ENCODE measurements at places on chromosomes 6 and 20.

DNA sequence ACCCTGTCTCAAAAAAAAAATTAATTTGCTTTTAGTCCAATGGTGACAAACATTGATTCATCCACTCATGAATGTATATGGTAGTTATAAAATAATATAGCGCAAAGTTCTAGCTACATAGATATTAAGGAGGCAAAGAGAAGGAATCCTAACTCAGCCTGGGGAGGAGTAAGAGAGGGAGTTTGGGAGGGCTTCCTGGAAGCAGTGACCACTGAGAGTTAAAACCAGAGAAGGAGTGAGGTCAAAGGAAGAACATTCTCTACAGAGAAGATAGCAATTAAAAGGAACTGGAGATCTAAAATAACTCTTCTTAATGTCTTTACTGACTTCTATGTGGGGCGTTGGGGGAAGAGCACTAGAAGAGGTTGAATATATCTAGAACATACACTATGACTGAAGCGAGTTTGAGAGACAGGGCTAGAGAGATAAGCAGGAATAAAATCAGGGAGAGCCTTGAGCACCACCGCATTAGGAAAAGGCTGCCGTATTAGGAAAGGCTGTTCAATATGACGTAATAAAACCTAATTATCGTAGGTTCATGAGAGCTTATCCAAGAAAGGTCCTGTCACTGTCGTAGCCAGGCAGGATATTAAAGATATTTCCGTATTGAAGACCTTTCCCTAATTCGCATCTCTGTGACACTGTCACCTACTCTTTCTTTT lies 81.8 kb upstream of the CNKSR3 start:
- no peak for DNase-seq

DNA sequence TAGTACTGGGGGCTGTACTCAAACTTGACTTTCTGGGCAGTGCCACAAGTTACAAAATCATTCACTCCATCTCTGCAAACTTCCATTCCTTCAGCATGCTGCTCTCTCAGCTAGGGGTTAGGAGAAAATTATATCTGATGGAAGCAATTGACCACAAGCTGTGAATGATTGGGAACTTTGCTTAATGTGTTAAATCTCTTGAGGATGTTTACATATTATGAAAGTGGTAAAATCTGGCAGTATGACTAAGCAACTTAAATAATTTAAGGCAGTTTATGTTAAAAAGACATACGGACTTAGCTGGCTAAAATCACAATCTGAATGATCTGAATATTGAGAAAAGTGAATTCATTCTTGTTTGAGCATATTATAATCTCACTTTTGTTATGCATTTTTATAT lies 415.0 kb downstream of the PHF3 start:
- no peak for DNase-seq

GRCh38 chr6:149483334-149483725 lies 1.5 kb downstream of the ZC3H12D start:
- DNase-seq = no peak

DNA sequence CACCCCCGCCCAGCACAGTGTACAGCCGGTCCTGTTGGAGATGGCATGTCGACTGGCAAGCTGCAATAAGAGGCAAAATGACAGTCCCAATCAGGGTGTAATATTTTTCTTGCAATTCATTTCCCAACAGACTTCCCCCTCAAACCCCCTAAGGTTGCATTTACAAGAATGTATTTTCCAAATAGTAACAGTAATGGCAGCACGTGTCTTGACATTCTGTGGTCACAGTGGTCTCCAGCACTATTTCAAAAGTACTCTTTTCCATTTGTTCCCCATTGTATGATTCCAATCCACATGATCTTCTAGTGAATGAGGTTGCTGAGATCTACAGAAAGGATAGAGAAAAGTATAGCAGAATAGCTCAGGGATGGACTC lies 97.8 kb upstream of the CARMIL1 start:
- no peak for DNase-seq

DNA sequence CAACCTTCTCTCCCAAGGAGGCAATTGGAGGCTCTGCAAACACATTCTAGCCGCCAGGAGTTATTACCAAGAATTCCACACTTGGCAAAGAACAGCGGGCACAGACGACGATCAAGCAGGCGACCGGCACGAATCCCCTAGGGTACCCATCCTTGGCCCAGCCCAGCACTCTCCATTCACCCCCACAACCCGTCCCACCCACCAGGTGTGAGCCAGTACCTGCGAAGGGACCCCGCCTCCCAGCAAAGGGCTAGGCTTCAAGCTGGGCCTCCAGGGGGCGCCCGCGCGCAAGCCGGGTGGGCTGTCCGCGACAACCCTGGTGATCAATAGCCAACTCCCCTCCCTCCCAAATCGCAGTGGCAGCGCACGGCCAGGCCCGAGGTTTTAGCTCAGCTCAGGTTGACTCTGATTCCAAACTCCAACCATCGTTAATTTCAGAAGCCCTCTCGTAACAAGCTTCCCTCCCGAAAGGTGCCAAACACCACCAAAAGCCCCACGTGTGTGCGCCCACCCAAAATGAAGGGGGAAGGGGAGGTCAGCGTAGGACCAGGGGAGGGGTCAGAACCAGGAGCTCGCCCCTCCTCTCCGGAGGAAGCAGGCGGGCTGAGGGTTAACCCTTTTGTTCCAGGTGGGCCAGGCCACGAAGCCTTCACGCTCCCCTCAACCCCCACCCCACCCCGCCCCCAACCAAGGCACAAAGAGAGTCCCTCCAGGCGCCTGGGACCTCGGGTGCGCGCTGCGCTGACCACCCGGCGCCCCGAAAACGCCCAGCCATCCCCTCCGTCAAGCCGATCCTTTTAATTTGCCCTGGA lies 2.1 kb downstream of the SALL4 start:
- no peak for DNase-seq

- no peak for DNase-seq
Measured at GRCh38 chr6:167093922-167094432, 28.9 kb upstream of the CCR6 start.

DNA sequence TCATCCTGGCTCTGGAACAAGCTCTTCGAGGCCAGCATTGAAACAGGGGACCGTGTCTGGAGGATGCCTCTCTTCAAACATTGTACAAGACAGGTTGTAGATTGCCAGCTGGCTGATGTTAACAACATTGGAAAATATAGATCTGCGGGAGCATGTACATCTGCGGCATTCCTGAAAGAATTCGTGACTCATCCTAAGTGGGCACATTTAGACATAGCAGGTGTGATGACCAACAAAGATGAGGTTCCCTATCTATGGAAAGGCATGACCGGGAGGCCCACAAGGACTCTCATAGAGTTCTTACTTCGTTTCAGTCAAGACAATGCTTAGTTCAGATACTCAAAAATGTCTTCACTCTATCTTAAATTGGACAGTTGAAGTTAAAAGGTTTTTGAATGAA lies 3.6 kb upstream of the CDKN1A start:
- no peak for DNase-seq

DNA sequence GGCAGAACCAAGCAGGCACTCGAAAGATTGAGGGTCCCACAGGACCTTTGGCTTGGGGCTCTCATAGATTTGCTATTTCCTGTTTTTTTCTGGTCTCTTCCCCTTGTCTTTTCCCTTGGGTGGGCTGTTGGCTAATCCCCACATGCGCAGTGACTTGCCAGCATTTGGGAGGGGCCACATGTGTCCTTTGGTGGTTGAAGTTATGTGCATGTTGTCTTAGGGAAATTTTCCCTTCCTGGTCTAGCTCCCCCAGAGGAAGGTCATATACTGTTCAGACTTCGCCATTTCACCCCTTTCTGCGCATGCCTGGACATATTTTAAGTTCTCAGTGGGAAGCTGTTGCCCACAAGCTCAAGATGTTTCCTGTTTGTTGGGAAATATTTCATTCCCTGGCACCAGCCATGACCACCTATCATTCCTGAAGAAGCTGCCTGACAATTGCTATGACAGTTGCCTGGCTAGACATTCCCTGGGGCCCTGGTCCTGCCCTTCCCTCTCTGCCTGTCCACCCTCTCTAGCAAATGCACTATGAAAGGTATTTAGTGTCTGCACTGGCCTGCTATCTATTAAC lies 156.2 kb upstream of the THBS2 start:
- no peak for DNase-seq

DNA sequence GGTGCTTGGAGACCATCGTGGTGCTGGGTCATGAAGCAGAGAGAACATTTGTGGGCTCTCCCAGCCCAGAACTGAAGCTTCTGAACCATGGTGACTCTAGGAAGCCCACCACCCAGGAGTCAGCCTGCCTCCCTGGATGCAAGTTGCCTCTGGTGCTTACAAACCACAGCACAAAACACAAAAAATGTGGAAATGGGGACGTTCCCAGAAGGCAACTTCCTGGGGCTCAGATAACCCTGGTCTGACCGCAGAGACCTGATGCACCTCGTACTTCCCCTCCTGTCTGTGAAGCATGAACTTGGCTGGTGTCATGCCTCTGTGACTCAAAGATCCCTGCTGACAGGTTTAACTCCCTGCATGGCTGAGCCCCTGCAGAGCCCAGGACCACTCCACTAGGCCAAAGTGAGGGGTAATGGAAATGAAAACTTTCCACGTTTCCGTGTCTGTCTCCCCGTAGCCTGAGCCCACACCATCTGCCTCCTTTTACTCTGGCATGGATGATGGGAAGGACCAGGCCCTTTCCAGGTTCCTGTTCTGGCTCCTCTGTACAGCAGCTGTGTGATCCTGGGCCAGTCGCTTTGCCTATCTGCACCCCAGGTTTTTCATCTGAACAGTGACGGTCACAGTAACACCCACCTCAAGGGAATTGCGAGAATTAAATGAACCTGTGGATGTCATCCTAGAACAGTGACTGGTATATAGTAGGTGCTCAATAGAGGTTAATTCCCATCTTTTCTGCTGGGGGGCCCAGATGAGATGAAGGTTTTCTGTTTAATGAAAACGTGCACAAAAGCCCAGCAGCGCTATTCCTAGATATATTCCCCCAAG lies 57.7 kb downstream of the PPP1R16B start:
- no peak for DNase-seq

DNA sequence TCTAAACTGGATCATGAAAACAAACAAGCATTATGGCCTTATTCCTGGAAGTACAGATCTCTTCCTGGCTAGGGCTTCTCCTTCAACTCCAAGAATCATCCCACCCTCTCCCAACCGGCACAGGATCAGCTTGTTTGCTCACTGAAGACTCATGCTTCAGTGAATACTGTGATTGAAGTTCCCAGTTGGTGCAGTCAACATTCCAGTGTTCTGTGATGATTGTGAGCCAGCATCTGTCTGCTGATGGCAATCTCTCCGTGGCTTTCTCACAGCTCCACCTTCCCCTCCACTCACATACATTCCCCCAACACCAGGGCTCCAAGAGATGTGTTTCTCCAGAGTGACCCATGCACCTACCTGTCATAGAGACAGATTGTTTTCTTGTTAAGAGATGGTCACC lies 421.3 kb upstream of the BTBD3 start:
- DNase-seq = no peak

GRCh38 chr6:156534594-156534993 lies 242.6 kb upstream of the ARID1B start:
- no peak for DNase-seq

DNA sequence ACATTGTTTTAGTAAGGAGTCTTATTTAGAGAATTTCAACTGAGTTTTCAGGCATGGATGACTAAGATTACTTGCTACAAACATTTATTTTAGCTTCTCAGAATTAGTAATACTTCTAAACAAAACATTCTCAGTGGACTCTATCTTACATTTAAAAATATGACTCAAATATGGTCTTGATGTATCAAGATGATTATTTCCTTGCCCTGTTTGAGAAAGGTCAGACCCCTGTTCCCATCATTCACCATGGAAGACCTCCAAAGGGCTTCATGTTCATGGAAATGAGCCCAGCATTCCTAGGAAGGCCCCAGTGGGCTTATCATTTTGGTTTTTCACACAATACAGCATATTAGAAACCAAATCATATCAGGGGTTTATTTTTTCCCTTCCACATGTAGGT lies 24.6 kb upstream of the TRPC4AP start:
- no peak for DNase-seq

Data from DMS 273 treated with DMSO at 0.1 percent for 48 hours (cell line).